ENCODE measurements at places on chromosomes 16 and 17.

DNA sequence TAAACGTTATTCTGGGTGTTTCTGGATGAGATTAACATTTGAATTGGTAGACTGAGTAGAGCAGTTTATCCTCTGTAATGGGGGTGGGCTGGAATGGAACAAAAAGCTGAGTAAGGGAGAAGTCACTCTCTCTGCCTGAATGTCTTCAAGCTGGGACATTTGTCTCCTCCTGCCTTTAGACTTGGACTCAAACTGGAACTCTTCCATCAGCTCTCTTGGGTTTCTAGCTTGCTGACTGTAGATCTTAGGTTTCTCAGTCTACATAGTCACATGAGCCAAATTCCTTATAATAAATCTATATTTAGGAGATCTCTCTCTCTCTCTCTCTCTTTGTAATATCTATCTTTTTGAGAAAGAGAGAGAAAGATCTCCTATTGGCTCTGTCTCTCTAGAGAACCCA, 553.3 kb upstream of the CDH11 start:
- DNase-seq: no peak

DNA sequence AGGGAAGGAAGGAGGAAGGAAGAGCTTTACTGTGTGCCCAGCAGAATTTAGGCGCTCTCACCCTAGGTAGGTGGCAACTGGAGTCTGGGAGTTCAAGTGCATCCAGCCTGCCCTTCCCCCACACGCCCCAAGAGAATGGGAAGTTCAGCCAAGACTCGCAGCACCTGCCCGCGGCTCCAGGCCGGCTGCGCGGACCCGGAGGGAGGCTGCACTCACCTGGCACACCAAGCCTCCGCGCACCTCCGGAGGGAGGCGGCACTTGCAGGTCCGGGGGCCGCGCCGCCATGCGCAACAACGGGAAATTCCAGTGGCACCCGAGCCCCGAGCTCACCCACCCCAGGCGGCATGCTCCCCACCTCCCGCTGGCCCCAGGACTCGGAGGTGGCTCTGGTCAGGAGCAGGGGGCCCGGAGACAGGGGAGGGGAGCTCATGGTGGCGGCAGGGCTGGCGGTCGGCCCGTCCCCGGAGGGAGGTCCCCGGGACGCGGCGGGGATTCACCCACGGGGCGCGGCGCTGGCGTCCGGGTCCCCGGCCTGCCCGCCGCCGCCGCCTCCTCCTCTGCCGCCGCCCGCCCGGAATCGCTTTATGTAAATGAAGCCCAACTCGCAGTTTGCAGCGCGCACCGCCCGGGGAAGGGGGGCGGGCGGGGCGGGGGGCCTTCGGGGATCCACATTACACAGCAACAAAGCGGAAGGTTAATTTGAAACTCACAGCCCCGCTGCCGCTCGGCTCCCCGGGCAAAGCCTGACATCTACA, at the start of gene ZFHX3:
Gene ZFHX3 (minus strand): TSS at position 593 of the 756 bp plus-strand sequence. CDS start 87,983 bp downstream, outside the sequence.
- DNase-seq: peak; percentile 85

- no peak for DNase-seq
These were observed 845 bp upstream of the NAT9 start for GRCh38 chr17:74776990-74777389.

DNA sequence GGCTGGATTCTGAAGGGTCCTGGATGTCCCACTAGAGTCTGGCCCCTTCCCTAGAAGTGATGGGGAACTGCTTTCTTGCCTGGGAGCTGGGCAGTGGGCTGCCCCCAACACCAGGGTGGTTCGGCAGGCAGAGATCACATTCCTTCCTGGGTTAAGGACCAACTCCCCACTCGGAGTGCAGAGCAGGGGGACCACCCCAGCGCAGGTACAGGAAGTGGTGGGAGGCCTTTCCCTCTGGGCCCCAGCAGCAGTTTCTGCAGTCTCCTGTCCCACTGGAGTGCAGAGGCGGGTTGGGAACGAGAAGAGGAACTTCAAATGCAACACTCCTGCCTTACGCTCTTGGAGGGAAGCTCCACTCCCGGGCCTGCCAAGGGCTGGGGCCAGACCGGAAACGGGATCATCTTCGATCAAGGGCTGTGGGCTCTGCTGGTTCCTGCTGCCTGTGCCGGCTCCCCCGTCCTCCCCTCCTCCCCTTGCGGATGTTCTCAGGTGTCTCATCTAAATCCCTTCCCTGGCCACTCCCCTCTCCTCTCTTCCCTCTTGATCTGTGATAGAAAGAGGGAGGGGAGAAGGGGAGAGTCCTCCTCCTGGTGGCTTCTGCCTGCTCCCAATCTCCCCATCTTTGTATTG, 9.0 kb upstream of the NGFR start:
- DNase-seq: peak; percentile 65

DNA sequence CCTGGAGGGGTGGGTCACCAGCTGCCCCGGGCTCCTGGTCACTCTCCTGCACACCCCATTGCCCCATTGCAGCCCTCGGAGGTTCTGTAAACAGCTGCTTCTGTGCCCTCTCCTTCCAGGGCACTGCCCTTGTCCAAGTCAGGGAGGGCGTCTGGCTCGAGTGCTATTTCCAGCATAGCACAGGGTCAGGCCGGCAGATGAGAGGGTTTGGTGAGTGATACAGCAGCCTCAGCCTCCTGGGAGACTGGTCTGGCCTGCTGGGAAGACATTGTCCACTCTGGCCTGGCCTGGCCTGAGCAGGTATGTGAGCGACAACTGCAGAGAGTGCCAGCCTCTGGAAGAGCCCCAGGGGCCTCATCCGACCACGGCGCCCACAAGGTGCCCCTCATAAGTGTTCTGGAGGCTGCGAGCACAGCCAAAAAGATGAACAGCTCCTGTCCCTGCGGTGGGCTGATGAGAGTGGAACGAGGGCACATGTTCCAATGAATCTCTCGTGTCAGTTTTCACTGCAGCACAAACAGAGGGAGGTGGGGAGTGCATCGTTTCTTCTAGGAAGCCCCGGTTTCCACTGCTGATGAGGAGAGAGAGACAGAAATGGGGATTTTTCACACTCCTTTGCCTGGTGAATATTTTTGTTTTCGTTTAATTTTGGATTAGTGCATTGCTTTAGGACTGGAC, 105.8 kb upstream of the SDK2 start:
- DNase-seq: no peak

GRCh38 chr16:4570688-4571321, 14.7 kb downstream of the C16orf96 start:
- DNase-seq: no peak

Data from suppressor macrophage treated with lipopolysaccharide for 1 hour (primary cell).